ENCODE measurements at places on chromosomes 16 and 17.

- DNase-seq, result no peak
Observed at GRCh38 chr17:80781211-80781610, 210.4 kb upstream of the CHMP6 start.

DNA sequence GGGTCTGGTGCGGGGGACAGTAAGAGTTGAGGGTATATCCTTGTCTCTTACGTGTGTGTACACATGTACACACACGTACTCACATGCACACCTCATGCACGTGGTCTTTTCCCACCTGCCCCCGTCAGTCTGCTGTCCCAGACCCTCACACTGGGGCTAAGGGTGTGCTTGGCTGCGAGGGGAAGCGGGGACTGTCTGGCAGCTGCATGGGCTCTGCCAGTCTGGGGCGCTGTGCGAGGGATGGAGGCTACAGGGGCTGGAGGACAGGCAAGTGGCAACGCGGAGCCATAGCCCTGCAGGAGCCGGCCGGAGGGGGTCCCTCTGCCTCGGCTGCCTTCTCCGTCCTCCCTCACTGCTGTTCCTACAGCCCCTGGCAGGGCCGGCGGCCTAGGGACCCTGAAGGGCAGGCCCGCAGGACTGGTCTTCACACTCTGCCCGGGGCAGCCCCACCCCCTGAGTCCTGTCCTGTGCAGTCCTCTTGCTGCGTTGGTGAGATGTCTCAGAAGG, 20.8 kb upstream of the SLC38A10 start:
- no peak for DNase-seq

DNA sequence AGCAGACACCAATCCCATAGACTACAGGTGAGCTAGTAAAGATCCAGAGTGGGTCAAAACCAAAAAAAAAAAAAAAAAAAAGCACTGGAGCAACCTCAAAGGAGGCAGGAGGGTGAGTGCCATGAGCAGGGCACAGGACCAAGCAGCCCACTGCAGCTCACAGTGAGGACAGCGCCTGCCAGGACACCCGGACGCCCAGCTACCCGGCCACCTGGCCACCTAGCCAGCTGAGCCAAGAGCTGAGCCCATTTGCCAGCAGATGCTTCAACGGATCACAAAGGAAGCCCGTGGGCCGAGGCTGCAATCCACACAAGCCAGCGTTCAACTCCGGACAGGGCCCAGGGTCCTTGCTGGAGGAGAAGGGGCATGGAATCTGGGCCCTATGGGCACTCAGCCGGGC, 15.1 kb downstream of the AXIN1 start:
- no peak for DNase-seq

GRCh38 chr17:7218166-7218565, 1.5 kb downstream of the DLG4 start:
- DNase-seq, result no peak

- no peak for DNase-seq
Observed at GRCh38 chr17:67818110-67819002, 6.9 kb upstream of the BPTF start.

GRCh38 chr17:83100220-83100852, 20.9 kb downstream of the METRNL start:
- DNase-seq, result peak; percentile 32

- no peak for DNase-seq
Observed at GRCh38 chr17:42493319-42493718, 34.6 kb downstream of the ATP6V0A1 start.

DNA sequence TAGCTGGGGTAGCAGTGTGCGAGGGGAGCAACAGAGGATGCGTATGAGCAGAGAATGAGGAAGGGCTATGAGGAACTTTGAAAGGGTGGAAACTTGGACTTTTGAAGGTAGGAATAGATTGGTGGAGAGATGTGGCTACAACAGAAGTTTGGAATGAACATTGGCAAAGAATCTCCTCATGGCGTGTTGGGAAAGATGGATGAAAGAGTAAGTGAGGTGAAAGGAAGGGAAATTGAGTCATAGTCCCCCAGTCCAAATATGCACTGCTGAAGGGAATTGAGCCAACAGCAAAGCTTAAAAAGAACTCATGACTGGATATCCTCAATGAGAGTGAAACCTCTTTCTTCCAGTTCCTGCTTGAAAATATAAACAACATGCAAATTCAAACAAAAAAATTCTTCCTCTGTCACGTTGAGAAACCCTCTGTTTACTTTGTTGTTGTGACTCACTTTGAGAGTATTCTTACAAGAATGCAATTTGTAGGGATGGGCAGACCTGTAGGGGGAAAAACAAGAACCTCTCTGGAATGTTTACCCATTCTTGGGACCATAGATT, 313.2 kb upstream of the KCNJ16 start:
- DNase-seq, result no peak
